Activated CD8-positive, alpha-beta T cell treated with anti-CD3 and anti-CD28 coated beads, Interleukin-2, amount 10 ng/mL, durations not matched to agents 7 days and 5 days (primary cell): ENCODE measurements at places on chromosomes 4 and X. TPM values are rescaled to one million over a fixed set of nuclear protein-coding genes. Genes with fewer than 3 reads are reported as not detected.

GRCh38 chr4:26451597-26451996, 38.7 kb downstream of the CCKAR start:
- no peak overlapping the region for H3K27ac ChIP-seq
- H3K4me3 ChIP-seq, result no peak overlapping the region
- no peaks in the 10 kb centered on the region for H3K4me1 ChIP-seq
- peaks cover 6% of the 10 kb centered on the region for H3K27me3 ChIP-seq
- no peak for DNase-seq
- no peaks in the 10 kb centered on the region for H3K36me3 ChIP-seq

- H3K36me3 ChIP-seq, result no peaks in the 10 kb centered on the region
- no peaks in the 10 kb centered on the region for H3K27me3 ChIP-seq
- no peak for DNase-seq
- H3K27ac ChIP-seq, result no peak overlapping the region
Observed at GRCh38 chr4:185682236-185682635, 129.8 kb downstream of the SORBS2 start.

Gene ARMCX4
- total RNA-seq, result 1.2 TPM

- no peak overlapping the region for H3K4me3 ChIP-seq
- H3K36me3 ChIP-seq, result no peaks in the 10 kb centered on the region
- H3K27ac ChIP-seq, result no peak overlapping the region
- DNase-seq, result no peak
- H3K27me3 ChIP-seq, result peaks cover 5% of the 10 kb centered on the region
- H3K4me1 ChIP-seq, result no peaks in the 10 kb centered on the region
Observed at GRCh38 chr4:89727238-89727637, 109.7 kb downstream of the SNCA start.

GRCh38 chr4:73868206-73869129, 725 bp upstream of the CXCL1 start:
- H3K27ac ChIP-seq, result no peak overlapping the region
- peaks cover 20% of the 10 kb centered on the region for H3K27me3 ChIP-seq
- H3K4me1 ChIP-seq, result no peaks in the 10 kb centered on the region
- no peak for DNase-seq

GRCh38 chr4:189533603-189534002, 407.1 kb upstream of the FRG1 start:
- no peaks in the 10 kb centered on the region for H3K27me3 ChIP-seq
- DNase-seq, result no peak
- H3K4me1 ChIP-seq, result no peaks in the 10 kb centered on the region

Gene SPIN2B
- total RNA-seq, result 10.3 TPM

Gene ZXDA
- total RNA-seq, result 2.9 TPM
